ENCODE measurements at places on chromosomes 2 and 18.

DNA sequence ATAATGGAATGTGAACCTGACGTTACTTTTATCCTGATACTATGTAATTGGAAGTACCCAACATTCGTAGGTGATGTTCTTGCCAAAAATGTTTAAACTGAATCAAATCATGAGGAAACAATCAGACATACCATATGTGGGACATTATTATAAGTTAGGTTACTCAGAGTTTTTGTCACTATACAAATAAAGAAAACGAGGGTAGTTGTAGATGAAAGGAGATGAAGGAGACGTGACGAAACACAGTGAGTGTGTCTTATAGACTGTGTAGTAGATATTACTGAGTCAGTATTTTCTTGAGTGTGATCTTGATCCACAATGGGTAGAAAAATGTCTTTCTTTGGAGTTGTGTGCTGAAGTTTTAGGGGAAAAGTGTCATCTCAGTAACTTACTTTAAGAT is 176.8 kb downstream of the ZNF407 start:
- no peak for DNase-seq

- DNase-seq, result no peak
Observed at GRCh38 chr2:54310311-54310710, 54.3 kb upstream of the TSPYL6 start.

GRCh38 chr2:54660752-54661151 is 62.7 kb upstream of the EML6 start:
- DNase-seq, result no peak

DNA sequence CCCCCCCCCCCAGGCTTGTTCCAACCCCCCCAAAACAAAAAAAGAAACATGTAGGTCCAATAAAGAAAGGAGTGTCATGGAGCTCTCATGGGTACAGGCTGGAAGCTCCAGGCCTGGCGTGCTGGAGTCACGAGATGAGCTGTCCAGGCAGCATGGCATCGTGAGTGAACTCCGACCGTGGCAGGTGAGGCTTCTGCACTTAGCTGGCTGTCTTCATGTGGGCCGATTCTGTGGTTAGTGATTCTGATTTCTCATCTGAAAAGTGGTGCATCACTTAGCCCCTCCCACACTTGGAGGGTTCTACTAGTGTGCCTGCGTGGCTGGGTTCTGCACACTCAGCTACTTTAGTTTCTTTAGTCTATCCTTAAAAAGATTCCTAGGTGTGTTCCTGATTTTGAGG is 126.4 kb upstream of the MGAT5 start:
- DNase-seq, result no peak

- no peak for DNase-seq
Observed at GRCh38 chr2:220120041-220120440, 492.6 kb downstream of the SLC4A3 start.

GRCh38 chr2:168848225-168848624 is 42.0 kb downstream of the SPC25 start:
- no peak for DNase-seq

DNA sequence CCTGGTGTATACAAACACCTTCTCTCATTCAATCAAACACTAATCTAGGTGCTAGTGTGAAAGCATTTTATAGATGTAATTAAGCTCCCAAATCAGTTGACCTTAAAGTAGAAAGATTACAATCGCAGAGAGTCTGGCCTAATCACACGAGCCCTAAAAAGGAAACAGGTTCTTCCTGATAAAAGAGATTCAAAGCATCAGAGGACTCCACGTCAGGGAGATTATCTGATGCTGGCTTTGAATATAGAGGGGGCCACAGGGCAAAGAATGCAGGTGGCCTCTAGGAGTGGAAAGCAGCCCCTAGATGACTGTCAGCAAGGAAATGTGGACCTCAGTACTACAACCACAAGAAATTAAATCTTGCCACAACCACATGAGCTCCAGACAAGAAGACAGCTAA is 28.2 kb upstream of the ZC3H15 start:
- no peak for DNase-seq

DNA sequence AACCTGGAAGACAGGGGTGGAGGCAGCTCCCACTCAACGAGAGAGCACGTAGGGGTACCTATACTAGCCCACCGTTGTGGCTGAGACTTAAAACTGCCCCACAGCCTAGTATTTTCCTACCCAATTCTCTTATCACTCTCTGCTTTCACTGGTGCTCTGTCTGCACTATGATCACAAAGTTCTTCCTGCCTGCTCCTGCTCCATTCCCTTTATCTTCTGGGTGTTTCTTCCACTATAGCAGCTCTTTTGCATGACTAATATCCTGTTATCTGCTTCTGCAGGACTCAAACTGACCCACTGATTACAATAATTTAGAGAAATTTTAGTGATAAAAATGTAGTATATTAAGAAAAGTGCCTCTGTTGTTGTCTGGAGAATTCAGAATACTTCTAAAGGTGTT is 184.8 kb downstream of the LRP1B start:
- DNase-seq, result no peak

DNA sequence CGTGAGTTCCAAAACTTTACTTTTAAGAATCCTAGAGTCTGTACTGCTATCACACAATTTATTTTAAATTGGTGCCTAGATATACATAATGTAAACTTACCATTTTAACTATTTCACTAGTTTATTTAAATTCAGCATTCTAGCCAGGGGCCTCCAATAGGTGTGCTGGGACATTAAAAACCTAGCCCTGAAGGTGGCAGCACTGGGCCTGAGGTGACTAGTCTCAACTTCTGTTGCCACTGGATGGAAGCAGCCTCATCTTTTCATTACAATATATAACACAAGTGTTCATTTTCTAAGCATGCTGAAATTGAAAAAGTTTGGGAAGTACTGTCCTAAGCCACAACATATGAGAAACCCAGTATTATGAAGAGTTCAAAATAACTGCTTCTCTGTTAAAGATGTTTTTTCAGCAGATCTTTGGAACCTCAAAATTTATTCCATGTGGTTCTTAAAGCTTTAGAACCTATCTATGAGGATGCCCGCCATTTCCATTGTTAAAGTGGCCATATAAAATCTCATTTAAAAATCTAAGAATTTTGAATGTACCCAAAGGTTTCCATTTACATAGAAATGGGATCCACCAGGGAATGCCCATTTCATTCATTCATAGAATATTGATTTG is 2.9 kb upstream of the RBBP8 start:
- no peak for DNase-seq

DNA sequence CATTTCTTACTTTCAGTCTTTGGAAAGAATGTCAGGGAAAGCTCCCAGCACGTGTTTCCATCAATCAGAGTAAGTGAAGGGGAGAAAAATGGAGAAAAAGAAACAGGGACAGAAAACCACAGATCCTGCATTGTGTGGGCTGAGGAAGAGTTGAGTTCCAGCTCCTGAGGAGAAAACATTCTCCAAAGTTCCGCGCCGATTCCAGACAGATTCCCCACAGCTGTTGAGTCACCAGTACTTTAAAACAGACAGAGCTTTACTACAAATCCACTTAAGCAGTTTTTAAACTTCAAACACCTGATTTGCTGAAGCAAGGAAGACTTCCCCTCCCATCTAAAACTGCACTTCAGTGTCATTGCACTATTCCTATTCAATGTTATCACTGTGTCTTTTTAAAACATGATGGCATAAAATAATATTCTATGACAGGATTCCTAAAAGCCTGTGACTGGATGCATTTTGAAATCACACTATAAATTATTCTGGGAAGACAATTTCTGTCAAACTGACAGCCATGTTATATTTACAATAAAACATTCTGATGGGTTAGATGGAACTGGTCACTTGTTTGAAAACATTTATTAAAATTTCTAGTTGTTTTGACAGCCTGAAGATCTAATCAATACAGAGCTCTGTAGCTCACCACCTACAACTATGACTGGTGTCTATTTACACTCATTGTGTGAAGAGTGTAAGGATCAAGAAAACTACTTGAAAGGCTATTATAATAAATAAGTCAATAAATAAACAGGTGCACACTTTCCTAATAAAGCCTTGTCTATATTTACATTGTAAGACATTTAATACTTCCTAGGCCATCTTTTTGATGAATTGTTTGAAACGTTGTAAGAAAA is 40.9 kb downstream of the TCF4 start:
- DNase-seq, result peak; percentile 10

DNA sequence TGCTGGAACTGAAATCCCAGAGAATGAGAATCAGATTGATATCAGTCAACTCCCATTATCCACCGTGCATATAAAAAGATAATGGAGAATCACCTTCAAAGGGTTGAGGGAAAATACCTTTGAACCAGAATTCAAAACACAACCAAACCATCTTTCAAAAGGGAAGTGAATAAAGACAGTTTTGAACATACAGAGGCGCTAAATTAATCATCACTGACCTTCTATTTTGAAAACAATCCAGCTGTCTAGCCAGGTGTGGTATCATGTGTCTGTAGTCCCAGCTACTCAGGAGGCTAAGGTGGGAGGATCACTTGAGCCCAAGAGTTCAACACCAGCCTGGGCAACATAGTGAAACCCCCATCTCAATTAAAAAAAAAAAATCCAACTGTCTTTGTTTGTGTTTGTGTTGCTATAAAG is 63.6 kb downstream of the TRABD2A start:
- no peak for DNase-seq

DNA sequence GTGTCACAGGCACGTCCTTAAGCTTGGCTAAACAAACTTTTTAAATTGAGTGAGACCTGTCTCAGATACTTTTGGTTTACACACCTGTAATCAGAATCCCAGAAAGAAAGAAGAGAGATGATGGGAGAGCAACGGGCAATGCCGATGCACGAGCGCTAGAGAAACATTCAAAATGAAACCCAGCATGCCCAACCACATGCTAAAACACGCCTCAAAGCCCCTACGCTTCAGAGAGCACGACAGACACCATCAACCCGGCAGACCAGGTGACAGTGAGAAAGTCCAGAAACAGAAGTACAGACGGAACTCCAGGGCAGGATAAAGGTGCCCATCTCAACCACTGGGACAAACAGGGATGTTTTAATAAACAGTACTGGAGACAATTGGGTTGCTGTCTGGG is 85.5 kb downstream of the HDAC4 start:
- no peak for DNase-seq

DNA sequence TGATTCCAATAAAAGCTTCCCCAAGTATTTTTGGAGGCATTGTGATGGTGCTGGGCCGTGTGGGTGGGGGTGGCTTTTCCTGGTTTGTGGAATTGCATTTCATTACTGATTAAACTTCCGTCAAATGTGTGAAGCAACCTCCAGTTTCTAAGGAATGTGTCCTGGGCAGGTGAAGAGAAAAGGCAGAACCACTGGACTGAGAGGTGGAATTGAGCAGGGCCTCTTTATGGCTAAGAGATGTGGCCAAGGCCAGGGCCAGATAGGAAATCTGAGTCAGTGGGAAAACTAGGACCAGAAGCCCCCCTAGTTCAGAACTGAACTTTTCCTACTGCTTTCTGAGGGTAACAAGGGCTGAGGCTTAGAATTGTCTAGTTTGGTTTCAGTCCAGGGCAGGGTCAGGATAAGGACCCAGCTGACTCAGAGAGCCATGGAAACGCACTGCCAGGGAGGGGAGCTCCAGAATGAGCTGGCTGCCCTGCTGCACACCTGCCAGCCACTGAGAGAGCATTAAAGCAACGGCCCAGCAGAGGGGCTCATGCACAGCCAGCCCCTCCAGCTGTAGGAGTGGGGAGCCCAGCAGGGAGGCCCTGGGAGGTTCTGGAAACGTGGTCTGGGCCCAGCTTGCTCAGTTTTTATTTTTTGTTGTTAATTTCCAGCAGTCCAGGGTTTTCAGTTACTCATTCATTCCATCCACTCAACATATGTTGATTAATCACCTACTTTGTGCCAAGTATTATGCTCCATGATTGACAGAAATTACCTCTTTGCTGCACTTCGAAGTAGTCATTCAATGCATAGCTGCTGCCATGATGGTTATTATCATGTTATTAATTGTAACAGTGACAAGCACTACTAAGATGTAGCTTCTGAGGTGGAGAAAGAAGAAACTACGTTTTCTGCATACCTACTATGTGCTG is 156.1 kb downstream of the MSH2 start:
- DNase-seq, result no peak

DNA sequence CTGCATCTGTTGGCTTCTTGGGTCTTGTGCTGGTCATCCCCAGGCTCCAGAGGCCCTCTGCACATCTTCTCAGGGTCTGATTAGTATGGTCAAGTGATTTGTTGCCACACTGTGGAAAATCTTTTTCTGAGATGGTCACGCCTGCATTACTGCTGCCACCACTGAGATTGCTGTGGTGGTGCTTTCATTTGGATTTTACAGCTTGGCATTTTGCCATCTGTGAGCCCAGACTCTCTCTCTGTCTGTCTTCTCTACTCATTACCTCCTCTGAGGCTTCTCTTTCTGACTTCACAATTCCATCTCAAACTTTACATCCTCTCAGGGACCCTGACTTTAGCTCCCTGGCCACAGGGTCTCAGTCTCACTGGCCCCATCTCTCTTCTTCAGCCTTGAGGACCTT is 154.6 kb downstream of the LRRTM1 start:
- no peak for DNase-seq

- DNase-seq, result no peak
Observed at GRCh38 chr18:76323891-76324290, 171.2 kb downstream of the ZNF516 start.

- peak; percentile 11 for DNase-seq
Observed at GRCh38 chr18:57210107-57210715, 63.3 kb downstream of the BOD1L2 start.
